Uterus (tissue), 4 donors: ENCODE measurements at places on chromosomes 5 and 9. TPM values are rescaled to one million over a fixed set of nuclear protein-coding genes. Genes with fewer than 3 reads are reported as not detected.

CYFIP2 gene
- total RNA-seq = 51.5 TPM

ENG gene
- 14.0 TPM for total RNA-seq

TAF11L7 gene
- total RNA-seq = not detected

SPINK6 gene
- total RNA-seq = not detected

BNC2 gene
- total RNA-seq = 293 TPM

FCN2 gene
- not detected for total RNA-seq

SAXO1 gene
- total RNA-seq = 0.14 TPM

PIGO gene
- 21.5 TPM for total RNA-seq

TNC gene
- 82.9 TPM for total RNA-seq

BAAT gene
- not detected for total RNA-seq

DNA sequence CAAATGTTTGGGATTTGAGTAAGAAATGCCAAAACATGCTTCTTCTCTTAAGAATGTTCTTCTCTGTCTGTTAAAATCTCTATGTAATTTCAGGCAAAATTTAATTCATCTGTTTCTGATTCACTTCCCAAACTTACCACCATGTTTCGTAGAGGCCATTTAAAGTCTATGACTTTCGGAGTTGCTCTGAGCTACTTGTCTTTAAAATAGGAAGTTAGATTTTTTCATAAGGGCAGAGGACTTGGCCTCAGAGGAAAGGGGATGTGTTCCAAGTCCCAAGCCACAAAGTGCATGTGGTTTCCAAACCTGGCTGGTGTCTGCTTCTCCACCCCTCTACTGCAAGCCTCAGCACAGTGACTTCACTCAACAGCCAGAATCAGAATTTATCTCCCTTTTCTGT is 111.3 kb upstream of the ADRA1B start:
- DNase-seq = no peak
- no peak overlapping the region for H3K4me3 ChIP-seq
- H3K27ac ChIP-seq = no peak overlapping the region
- H3K4me1 ChIP-seq = no peaks in the 10 kb centered on the region
- no peaks in the 10 kb centered on the region for H3K27me3 ChIP-seq

- no peak overlapping the region for H3K27ac ChIP-seq
- H3K36me3 ChIP-seq = no peaks in the 10 kb centered on the region
- no peaks in the 10 kb centered on the region for H3K27me3 ChIP-seq
- DNase-seq = peak; percentile 22
Measured at GRCh38 chr5:10441992-10442435, 335 bp downstream of the ROPN1L start.

- no peak for DNase-seq
- no peaks in the 10 kb centered on the region for H3K27me3 ChIP-seq
- H3K36me3 ChIP-seq = no peaks in the 10 kb centered on the region
Measured at GRCh38 chr5:84425365-84425881, 40.7 kb upstream of the EDIL3 start.

DNA sequence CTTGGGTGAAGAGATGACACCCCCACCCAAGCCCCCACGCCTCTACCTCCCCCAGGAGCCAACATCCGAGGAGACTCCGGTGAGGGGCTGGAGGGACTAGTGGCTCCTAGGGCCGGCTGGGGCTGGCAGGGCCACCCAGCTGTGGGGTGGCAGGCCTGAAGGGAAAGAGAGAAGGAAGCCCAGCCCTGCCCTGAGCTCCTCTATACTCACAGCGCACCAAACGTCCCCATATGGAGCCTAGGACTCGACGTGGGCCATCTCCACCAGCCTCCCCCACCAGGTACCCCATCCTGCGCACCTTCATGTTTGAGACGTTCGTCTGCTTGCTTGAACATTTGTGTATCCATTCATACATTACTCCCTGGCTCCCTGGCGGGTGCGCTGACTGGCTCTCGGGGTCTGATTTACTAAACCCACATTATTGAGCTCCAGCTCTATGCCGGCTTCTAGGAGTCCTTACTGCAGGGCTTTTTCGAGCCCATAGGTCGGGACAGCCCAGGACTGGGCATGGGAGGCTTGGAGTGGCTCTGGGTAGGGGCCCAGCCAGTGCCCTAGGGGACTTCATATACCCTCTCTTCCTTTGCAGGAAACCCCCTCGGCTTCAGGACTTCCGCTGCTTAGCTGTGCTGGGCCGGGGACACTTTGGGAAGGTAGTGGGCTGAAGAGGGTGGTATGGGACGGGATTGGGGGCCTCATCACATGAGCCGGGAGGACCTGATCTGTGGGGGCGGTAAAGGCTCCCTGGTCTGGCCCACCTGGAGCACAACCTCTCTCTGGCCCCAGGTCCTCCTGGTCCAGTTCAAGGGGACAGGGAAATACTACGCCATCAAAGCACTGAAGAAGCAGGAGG is 9.1 kb downstream of the ZDHHC12 start:
- DNase-seq = no peak
- H3K27me3 ChIP-seq = no peaks in the 10 kb centered on the region
- H3K36me3 ChIP-seq = no peaks in the 10 kb centered on the region
- no peak overlapping the region for H3K4me3 ChIP-seq
- H3K4me1 ChIP-seq = no peaks in the 10 kb centered on the region

GRCh38 chr5:56050551-56051255 is 55.9 kb upstream of the IL6ST start:
- DNase-seq = no peak
- H3K4me1 ChIP-seq = no peaks in the 10 kb centered on the region
- no peaks in the 10 kb centered on the region for H3K36me3 ChIP-seq
- peak overlapping the region; percentile 29 for H3K27ac ChIP-seq
- no peak overlapping the region for H3K4me3 ChIP-seq
- no peaks in the 10 kb centered on the region for H3K27me3 ChIP-seq

DNA sequence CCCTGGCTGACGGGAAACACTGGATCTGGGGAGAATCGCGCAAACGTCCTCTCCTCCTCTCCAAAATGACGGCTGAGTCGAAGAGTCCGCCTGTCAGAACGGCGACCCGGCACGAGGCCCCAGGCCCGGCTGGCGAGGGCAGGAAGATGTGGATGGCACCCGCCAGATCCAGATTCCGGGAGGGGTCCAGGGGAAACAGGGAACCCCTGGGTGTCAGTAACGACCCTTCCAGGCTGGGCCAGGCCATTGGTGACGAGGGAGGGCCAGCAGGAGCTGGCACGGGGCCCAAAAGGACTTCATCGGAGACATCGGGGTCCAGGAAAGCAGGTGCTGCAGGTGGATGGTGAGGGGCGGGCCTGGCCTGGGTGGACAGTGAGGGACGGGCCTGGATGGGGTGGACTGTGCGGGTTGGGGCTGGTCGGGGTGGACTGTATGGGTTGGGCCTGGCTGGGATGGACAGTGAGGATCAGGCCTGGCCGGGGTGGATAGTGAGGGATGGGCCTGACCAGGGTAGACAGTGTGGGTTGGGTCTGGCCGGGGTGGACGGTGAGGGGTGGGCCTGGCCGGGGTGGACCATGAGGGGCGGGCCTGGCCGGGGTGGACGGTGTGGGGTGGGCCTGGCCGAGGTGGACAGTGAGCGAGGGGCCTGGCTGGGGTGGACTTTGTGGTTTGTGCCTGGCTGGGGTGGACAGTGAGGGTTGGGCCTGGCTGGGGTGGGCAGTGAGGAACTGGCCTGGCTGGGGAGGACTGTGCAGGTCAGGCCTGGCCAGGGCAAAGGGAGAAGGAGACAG is 14.0 kb downstream of the SLC6A3 start:
- no peak overlapping the region for H3K27ac ChIP-seq
- DNase-seq = no peak
- H3K27me3 ChIP-seq = no peaks in the 10 kb centered on the region
- H3K36me3 ChIP-seq = no peaks in the 10 kb centered on the region

DNA sequence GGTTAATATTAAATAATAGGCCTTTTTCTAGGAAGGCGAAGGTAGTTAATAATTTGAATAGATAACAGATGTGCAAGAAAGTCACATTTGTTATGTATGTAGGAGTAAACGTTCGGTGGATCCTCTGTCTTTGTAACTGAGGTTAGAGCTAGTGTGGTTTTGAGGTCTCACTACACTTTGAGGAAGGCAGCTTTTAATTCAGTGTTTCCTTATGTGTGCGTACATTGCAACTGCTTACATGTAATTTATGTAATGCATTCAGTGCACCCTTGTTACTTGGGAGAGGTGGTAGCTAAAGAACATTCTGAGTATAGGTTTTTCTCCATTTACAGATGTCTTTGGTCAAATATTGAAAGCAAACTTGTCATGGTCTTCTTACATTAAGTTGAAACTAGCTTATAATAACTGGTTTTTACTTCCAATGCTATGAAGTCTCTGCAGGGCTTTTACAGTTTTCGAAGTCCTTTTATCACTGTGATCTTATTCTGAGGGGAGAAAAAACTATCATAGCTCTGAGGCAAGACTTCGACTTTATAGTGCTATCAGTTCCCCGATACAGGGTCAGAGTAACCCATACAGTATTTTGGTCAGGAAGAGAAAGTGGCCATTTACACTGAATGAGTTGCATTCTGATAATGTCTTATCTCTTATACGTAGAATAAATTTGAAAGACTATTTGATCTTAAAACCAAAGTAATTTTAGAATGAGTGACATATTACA is 45.7 kb downstream of the TGFBR1 start:
- no peaks in the 10 kb centered on the region for H3K4me1 ChIP-seq
- H3K36me3 ChIP-seq = no peaks in the 10 kb centered on the region
- H3K27ac ChIP-seq = no peak overlapping the region
- H3K4me3 ChIP-seq = no peak overlapping the region

DNA sequence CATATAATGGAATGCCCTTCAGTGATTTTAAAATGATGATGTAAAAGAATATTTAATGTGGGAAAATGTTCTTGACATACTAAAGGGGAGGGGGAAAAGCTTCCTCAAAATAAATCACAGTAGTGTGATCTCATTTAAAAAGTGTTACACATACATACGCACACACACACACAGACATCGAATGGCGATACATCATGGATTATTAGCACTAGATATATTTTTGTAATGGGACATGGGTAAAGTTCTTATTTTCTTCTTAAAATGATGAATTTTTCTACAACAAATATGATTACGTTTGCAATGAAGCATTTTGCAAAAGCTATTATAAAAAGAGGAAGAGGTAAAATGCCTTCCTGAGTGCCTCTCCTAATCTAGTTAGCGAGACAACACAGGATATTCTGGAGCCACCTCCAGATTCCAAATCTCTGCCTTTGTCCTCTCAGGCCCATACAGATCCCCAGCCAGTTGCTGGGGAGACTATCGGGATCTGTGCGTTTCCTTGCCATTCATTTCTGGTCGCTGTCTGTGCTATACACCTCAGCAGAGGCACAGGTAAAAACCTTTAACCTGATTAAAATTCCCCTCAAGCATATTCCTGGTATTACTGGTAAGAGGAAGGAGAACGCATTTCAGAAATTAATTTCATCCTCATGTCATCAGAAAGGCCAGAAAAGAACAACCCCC is 69.6 kb downstream of the SLC28A3 start:
- DNase-seq = no peak
- no peaks in the 10 kb centered on the region for H3K27me3 ChIP-seq
- no peaks in the 10 kb centered on the region for H3K4me1 ChIP-seq
- no peaks in the 10 kb centered on the region for H3K36me3 ChIP-seq
- no peak overlapping the region for H3K27ac ChIP-seq
- H3K4me3 ChIP-seq = no peak overlapping the region

DNA sequence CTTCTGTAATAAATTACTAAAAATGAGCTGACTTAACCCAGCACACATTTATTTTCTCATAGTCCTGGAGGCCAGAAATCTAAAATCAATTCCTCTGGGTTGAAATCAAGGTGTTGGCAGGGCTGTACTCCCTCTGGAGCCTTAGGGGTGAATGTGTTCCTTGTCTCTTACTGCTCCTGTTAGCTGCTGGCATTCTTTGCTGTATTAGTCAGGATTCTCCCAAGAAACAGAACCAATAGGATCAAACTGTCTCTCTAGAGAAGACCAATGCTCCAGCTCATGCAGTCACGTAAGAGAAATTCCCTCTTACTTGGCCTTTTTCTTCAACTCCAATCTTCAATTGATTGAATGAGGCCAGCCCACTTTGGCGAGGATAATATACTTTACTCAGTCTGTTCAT is 15.3 kb upstream of the CD180 start:
- no peaks in the 10 kb centered on the region for H3K36me3 ChIP-seq
- DNase-seq = no peak
- H3K4me1 ChIP-seq = peaks cover 2% of the 10 kb centered on the region
- H3K27me3 ChIP-seq = no peaks in the 10 kb centered on the region

DNA sequence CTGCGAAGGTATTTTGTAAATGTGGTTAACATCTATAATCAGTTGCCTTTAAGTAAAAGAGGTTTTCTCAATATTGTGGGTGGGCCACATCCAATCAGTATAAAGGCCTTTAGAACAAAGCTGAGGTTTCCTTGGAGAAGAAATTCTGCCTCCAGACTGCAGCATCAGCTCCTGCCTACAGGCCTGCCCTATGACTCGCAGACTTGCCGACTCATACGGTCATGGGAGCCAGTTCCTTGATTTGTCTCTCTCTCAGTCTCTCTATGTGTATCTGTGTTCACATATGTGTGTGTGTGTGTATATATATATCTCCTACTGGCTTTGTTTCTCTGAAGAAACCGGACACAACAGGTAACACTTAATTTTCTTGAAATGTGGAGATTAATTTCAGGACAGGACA is 45.3 kb downstream of the SLC36A1 start:
- H3K27me3 ChIP-seq = no peaks in the 10 kb centered on the region
- DNase-seq = no peak
- no peaks in the 10 kb centered on the region for H3K4me1 ChIP-seq

DNA sequence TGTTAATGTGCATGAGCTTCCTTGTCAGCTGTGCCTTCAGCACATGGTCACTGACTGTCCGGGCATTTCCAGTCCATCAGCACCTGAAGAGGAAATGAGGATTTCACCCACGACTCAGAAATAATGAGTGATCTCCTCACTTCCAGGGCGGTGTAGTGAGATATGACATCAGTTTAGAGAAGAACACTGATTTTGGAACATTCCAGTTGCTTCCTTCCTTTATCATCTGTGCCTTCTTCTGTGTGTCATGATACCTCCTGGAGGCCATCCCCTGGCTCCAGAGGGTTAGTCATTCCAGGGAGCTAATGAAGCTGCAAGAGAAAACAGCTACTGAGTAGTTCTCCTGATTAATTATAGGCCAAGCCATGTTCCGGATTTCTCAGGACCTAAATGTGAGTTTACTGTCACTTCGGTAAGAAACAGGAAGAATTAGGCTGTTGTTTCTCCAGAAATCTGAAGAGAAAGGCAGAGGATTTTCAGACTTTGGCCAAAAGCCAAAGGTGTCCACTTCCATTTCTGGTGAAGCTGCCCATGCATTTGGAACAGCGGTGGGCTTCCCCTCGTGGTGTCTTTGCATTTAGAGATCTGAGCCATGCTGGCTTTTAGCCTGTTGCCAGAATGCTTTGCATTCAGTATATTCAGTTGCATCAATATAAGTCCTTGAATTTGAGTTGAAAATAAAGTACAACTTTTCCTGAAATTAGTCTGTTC is 161.3 kb upstream of the OTULINL start:
- DNase-seq = no peak
- no peak overlapping the region for H3K4me3 ChIP-seq
- H3K27me3 ChIP-seq = no peaks in the 10 kb centered on the region
- no peak overlapping the region for H3K27ac ChIP-seq
- no peaks in the 10 kb centered on the region for H3K4me1 ChIP-seq

- H3K36me3 ChIP-seq = no peaks in the 10 kb centered on the region
- H3K4me1 ChIP-seq = no peaks in the 10 kb centered on the region
- no peak overlapping the region for H3K4me3 ChIP-seq
- peak overlapping the region; percentile 13 for H3K27ac ChIP-seq
- H3K27me3 ChIP-seq = no peaks in the 10 kb centered on the region
- no peak for DNase-seq
Measured at GRCh38 chr5:91306497-91306896, 76.6 kb downstream of the ARRDC3 start.

GRCh38 chr9:20048985-20049384 is 260.1 kb upstream of the SLC24A2 start:
- H3K36me3 ChIP-seq = no peaks in the 10 kb centered on the region
- H3K4me1 ChIP-seq = no peaks in the 10 kb centered on the region
- no peak overlapping the region for H3K27ac ChIP-seq
- H3K27me3 ChIP-seq = no peaks in the 10 kb centered on the region
- DNase-seq = no peak
